ENCODE measurements at places on chromosomes 7 and 10.

GRCh38 chr7:38274927-38275620 is 1.6 kb upstream of the TARP start:
- no peak for DNase-seq

DNA sequence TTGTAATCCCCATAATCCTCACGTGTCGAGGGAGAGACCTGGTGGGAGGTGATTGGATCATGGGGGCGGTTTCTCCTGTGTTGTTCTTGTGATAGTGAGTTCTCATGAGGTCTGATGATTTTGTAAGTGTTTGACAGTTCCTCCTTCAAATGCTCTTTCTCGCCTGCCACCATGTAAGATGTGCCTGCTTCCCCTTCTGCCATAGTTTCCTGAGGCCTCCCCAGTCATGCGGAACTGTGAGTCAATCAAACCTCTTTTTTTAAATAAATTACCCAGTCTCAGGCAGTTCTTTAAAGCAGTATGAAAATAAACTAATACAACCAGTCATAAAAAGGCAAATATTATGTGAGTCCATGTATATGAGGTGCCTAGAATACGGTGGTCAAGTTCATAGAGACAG is 87.5 kb downstream of the FRMD4A start:
- no peak for DNase-seq

DNA sequence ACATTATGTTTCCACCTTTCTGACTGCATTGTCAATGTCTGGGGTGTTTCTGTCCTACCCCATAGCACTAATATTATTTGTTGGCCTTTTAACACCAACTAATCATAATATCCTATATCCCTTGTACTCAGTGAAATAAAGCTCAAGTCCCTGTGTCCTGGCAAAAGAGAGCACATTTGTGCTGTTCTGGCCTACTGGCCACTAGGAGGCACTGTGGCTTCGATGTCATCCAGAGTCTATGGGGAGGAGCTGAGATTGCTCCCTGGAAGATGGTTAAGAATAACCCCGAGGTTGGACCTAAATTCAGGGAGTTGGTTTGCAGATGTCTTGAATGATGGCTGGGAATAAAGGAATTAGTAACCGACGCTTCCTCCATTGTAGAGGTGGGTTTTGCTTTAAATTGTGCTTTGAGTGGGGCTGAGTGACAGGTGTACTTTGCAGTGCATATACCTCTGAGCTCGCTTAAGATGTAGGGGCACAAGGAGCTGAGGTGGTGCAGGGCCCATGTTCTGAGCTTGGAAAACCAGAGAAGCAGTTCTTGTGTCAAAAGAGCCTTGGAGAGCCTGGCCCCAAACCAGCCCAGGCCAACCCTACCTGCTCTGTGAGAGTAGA is 191.2 kb upstream of the PRSS1 start:
- peak; percentile 37 for DNase-seq

- no peak for DNase-seq
Observed at GRCh38 chr10:80148166-80148805, 15.8 kb downstream of the PLAC9 start.

- no peak for DNase-seq
Observed at GRCh38 chr7:123974326-123974908, 49.4 kb downstream of the SPAM1 start.

DNA sequence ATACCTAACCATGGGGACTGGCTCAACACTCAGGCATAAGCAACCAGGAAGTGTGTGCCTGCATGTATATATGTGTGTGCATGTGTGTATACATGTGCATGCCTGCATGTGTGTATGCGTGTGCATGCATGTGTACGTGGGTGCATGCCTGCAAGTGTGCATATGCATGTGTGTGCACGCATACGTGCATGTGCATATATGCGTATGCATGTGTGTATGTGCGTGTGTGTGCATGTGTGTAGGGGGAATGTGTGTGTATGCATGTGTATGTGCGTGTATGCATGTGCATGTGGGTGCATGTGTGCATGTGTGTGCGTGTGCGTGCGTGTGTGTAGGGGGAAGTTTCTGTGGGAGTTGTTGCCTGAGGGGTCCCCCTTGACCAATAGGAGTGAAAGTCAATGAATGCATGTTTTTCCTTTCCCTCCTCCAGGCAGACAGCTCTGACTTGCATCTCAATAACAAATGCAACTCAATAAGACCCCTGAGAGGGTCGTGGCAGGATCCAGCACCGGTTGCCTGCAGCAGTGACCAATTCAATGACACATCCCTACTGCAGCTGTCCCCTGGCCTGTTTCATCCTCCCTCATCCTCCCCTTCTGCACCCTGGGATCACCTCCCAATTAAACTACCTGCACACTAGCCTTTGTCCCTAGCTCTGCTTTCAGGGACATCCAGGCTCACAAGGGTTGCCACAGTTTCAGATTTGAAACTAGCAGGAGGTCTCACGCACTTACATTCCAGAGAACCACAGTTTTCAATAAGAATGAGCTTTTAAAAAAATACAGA is 27.0 kb upstream of the FZD8 start:
- no peak for DNase-seq

DNA sequence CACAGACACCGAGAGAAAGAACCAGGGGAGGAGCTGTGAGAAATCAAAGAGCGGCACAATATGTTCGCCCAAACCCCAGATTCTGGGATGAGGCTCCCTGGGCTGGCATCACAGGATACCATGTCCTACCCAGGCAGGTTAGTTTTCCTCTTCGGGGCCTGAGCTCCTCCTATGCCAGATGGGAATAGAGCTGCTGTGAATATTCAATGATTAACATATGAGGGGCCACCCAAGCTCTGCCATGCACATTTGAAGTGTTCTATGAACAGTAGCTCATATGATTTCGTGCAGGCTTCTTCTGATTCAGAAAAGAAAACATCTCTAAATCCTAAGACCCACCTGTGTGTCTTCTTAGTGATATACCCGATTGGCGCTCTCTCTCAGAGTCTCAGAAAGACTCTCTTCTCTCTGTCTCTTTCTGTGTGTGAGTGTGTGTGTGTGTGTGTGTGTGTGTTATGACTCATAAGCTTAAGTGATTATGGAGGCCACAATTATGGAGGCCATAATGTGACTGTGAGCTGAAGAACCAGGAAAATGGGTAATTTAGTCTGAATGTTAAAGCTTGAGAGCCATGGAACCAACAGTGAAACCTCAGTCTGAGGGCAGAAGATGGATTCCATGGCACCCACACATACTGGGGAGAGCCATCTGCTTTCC is 220.5 kb downstream of the KLF6 start:
- no peak for DNase-seq

- no peak for DNase-seq
Observed at GRCh38 chr7:31466036-31466435, 47.9 kb upstream of the ITPRID1 start.

DNA sequence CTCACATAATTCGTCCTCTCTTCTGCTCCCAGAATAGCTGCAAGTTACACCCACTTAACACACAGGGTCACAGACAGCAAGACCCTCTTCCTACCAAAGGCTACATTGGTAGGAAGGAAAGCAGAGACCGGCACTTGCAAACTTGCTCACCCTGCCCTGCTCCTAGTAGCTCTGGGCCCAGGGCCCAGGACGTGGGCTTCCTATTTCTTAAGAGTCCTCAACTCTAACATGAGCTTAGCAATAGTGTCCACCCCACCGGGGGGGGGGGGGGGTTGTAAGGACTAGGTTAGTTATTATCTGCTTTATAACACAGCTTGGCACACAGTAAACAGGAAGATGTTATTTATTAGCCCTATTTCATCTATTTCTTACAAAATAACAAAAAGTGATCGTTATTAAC is 106.6 kb downstream of the GRB10 start:
- no peak for DNase-seq

GRCh38 chr7:42893346-42894240 is 18.3 kb downstream of the C7orf25 start:
- DNase-seq, result no peak

- DNase-seq, result no peak
Observed at GRCh38 chr10:69549959-69550358, 23.3 kb downstream of the NEUROG3 start.

GRCh38 chr7:132536654-132537395 is 39.4 kb downstream of the PLXNA4 start:
- DNase-seq, result no peak

- no peak for DNase-seq
Observed at GRCh38 chr10:131650169-131650705, 250.6 kb upstream of the PPP2R2D start.

DNA sequence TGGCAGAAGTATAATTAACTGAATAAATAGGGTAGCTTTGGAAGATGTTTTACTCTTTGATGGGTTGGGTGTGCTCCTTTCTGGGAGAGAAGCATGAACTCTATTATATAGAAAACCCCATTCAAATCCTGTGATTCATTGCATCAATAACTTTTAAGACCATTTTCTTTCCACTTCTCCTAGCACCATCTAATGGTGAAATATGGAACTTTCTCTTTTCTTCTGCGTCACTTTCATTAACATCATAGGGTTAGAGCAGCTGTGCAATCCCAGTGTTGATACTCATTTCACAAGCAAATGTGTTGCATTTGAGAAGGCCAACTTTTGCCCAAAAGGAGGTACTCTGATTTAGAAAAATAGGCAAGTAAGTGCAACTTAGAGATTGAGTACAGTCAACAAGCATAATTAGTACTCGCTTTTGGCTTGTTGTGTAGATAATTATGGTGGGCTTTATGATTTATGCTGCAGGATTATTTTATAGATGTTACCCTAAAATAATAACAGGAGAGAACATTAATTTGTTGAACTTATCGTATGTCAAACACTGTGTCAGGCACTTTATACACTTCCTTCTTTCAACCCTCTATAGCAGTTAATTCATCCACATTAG is 92.9 kb downstream of the CPED1 start:
- no peak for DNase-seq

GRCh38 chr7:158836692-158837091 is 7.4 kb upstream of the ESYT2 start:
- DNase-seq, result no peak

GRCh38 chr7:30005464-30005863 is 15.9 kb upstream of the SCRN1 start:
- no peak for DNase-seq

- no peak for DNase-seq
Observed at GRCh38 chr7:3589752-3590151, 288.7 kb downstream of the SDK1 start.

- DNase-seq, result no peak
Observed at GRCh38 chr10:66209025-66209424, 716.8 kb upstream of the LRRTM3 start.

DNA sequence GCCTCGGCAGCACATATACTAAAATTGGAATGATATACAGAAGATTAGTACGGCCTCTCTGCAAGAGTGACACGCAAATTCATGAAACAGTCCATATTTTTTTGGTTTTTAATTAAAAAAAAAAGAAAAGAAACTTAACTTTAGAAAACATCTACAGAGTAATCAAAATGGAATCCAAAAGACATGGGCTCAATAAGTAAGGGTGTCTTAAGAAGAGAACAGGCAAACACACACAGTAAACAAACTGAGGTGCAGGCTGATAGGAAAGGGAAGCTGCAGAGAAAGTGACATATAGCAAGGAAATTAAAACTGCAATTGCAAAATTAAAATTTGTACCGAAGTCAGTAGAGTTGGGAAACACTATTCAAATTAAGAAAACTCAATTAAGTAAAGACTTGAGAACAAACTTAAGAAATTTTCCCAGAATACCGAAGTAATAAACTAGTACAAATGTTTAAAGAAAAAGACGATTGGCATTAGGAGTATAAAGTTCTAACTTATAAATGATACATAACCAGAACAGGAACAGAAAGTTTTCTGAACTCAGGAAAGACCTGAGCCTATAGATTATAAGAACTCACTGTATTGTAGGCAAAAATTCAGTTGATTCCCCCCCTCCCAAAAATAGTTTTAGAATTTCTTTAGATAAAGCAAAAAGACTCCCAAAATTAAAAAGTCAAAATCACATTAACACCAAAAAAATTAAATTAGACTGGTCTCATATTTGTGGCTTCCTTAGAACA is 16.3 kb downstream of the MTPN start:
- DNase-seq, result no peak

- DNase-seq, result peak; percentile 36
Observed at GRCh38 chr10:102422545-102423129, 2.0 kb downstream of the FBXL15 start.
